GM23248 (cell line): ENCODE measurements at places on chromosomes 6 and 20.

DNA sequence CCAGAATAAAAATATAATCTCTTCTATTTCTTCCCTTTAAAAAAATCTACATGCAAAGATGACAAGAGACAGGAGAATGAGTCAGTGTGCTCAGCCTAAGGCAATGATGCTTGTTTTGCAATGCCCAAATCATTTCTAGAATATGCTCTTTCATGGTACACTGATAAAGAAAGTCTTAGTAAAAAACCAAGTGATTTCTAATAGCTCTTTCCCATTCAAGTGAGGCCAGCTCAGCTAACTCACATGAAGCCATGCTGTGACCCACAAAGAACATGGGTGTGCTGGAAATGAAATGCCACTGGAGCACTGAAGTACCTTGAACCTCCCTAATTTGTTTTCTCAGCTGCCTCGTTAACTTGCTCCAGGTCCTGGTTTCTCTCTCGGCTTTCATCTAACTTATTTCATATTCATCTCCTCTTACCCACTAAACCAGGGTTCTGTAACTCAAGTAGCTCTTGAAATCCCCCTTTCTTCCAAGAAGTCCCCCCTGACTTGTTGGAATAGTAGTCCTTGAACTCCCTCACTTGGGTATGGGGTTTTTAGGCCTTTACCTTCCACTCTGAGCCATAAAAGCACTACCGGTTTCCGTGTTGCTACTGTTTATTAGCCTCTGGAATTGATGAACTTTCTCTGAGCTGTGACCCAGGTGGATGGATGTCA, 92.7 kb downstream of the IRF4 start:
- peaks cover 13% of the 10 kb centered on the region; the same call in 1 of the 2 replicates for H3K36me3 ChIP-seq
- H3K4me3 ChIP-seq, result no peak overlapping the region
- no peaks in the 10 kb centered on the region for H3K4me1 ChIP-seq
- H3K27ac ChIP-seq, result no peak overlapping the region

DNA sequence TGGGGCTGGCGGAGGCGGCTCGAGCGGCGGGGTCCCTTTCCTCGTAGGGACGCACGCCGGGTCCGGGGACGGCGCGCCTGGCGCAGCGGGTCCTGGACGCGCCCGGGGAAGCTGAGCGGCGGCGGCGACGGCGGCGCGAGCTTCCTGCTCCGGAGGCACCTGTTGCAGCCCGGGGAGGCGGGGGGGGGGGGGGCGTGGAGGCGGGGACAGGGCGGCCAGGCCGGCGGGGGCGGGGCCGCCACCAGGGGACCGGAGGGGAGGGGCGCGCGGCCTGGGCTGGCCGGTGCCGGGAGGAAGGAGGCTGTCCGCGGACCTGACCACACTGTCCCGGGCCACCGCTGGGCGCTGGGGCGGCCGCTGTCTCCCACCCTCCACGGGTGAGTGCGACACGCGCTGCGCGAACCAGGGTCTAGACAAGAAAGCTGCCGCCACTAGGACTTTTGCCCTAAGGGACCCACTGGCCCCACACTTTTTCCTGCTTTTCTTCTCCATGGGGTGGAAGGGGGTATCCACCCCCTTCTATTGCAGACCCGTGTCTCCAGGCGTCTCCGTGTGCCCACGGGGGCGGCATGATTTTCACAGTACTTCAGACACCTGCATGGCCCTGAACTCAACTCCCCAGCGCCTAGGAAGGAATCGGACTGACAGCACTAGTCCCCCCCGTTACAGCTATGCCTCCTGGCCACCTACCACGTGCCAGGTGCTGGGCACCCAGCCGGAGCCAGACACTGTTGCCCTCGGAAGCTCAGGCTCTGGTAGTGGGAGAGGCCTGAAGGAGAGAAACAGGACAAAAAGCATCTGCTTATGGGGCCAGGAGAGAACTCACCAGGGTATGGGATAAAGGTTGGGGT, at the start of gene NFATC2:
Gene NFATC2 (minus strand): TSS at position 149 of the 851 bp plus-strand sequence. CDS start 220 bp downstream, outside the sequence.
- no peaks in the 10 kb centered on the region for H3K4me1 ChIP-seq
- DNase-seq, result no peak
- no peaks in the 10 kb centered on the region for H3K27me3 ChIP-seq
- H3K36me3 ChIP-seq, result no peaks in the 10 kb centered on the region
- no peak within 1 kb of the TSS for H3K4me3 ChIP-seq

DNA sequence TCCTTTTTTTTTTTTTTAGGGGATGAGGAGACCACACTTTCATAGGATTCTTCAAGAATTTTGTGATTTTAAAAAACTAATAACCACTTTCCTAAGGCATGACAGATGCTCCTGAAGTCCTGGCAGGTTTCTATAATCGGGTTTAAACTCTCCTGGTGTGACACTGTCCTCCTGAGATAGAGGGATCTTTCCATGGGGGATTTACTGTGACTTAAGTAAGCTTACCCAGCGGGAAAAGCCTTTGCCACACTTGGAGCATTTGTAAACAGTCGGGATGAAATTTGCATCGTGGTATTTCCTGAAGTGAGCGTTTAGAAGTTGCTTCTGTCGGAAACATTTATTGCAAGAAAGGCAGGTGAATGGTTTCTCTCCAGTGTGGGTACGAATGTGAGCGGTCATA, 16.6 kb downstream of the CTCFL start:
- no peak overlapping the region for H3K27ac ChIP-seq
- no peaks in the 10 kb centered on the region for H3K4me1 ChIP-seq

DNA sequence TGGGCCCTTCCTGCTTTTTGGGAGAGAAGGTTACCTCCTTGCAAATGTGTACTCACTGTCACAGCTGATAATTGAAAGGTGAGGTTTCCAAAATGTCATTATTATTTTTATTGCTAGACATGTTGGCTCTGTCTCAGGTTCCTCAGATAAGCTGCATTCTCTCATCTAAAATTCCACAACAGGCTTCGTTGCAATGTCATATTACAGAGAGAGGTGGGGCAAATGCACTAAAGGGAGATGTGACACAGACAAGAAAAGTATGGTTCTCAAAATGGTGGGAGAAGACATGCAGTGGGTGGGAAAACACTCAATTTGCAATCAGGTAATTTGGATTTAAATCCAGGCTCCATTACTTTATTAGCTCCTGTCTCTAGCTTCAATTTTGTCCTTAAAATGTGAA, 256.4 kb upstream of the POU3F2 start:
- H3K36me3 ChIP-seq, result no peaks in the 10 kb centered on the region
- H3K27me3 ChIP-seq, result no peaks in the 10 kb centered on the region
- H3K4me1 ChIP-seq, result peaks cover 41% of the 10 kb centered on the region
- peak overlapping the region; percentile 58 for H3K27ac ChIP-seq

GRCh38 chr6:36752886-36753506, 55.4 kb downstream of the RAB44 start:
- H3K27me3 ChIP-seq, result no peaks in the 10 kb centered on the region
- H3K27ac ChIP-seq, result no peak overlapping the region
- H3K36me3 ChIP-seq, result no peaks in the 10 kb centered on the region
- H3K4me3 ChIP-seq, result no peak overlapping the region
- no peak for DNase-seq
